GM04504 (cell line): ENCODE measurements at places on chromosomes 7 and 10.

- no peak for DNase-seq
Observed at GRCh38 chr10:56624082-56624481, 263.0 kb upstream of the ZWINT start.

GRCh38 chr7:30630986-30631385, 36.3 kb downstream of the GARS1 start:
- no peak for DNase-seq

GRCh38 chr7:73596191-73597065, 18.0 kb upstream of the TBL2 start:
- DNase-seq: no peak

DNA sequence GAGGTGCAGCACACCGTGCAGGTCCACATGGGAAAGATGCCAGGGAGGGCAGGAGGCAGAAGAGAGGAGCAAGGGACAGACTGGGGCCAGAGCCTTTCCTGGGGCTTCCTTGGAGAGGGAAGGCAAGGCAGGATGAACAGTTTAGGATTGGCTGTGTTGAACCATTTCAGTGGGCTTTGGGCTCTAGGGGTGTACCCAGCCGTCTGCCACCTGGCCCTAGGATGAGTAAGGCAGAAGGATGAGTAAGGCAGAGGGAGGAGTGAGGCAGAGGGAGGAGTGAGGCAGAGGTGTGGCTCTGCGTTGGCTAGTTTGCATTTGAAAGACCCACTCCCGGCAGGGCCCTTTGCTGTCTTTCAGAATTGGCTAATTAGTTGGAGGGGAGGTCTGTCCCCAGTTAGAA, 31.5 kb upstream of the PRF1 start:
- DNase-seq: no peak

GRCh38 chr7:128744366-128744905, 5.3 kb downstream of the CALU start:
- DNase-seq: no peak

- DNase-seq: no peak
Observed at GRCh38 chr10:130040351-130040750, 70.3 kb downstream of the C10orf143 start.
